ENCODE measurements at places on chromosomes 3 and 15.

- DNase-seq: no peak
These were observed 60.7 kb downstream of the SEMA3G start for GRCh38 chr3:52384019-52384761.

- peak; percentile 81 for DNase-seq
These were observed 286.5 kb downstream of the NSUN3 start for GRCh38 chr3:94349310-94349878.

GRCh38 chr3:10290481-10291176 lies 2.1 kb downstream of the GHRL start:
- DNase-seq: peak; percentile 74

DNA sequence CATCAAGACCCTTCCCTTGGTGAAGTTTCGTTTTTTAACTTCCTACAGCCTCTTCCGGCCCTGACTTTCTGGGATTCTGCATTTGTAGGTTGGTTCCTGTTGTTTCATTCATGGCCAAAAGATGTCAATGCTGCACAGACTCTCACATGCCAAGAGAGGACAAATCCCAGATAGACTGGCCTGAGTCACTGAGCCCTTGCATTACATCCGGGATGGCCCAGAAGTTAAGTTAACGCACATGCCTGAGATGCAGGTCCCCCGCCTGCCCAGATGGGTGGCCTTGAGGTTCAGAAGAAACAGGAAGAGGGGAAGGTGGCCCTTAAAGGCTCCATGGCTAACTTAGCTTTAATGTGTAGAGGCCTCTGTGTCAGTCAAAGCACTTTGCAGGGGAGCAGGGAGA lies 51.6 kb upstream of the SRGAP3 start:
- no peak for DNase-seq

DNA sequence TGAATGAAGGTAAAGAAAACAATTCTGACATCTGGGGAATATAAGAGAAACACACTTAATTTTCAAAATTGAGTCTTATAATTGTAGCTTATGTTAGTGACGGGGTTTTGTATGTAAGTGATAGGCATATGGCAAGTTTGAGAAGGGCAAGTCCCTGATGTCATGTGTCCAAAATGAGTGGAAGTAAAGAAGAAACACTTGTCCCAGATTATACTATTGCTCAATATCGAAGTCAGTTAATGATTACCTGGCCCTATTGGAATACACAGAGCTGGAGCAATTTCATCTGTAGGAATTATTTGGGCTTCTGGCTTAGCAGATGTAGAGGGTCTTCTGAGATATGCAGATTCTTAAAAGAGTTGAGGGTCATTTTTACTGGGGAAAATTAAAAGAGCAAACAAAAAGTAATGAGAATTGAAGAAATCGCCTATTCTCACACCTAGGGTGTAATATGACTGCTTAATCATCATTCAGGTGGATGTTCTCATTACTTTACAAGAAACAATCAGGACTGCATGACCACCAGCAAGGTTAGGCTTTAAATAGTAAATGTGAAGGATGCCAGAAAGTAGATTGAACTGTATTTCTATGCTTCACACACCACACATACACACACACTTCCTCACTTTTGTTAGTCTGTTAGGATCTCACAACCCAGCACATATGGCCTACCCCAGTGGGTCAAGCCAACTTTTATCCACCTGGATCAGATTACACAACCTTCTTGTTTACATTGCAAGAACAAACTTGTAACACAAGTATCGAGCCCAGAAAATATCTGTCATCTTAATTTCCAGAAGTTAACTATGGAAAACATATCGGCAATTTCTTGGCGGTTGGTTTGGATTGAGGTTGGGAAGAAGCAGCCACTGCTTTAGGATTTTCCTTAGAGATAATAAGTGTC lies 183.3 kb upstream of the LRRC3B start:
- DNase-seq: no peak

GRCh38 chr3:180420804-180421203 lies 181.2 kb upstream of the TTC14 start:
- DNase-seq: no peak

GRCh38 chr3:153625506-153625905 lies 463.5 kb downstream of the RAP2B start:
- DNase-seq: no peak

Measured in ELF-1 (cell line).